Renal cortical epithelial cell (primary cell): ENCODE measurements at places on chromosomes 6 and 20.

DNA sequence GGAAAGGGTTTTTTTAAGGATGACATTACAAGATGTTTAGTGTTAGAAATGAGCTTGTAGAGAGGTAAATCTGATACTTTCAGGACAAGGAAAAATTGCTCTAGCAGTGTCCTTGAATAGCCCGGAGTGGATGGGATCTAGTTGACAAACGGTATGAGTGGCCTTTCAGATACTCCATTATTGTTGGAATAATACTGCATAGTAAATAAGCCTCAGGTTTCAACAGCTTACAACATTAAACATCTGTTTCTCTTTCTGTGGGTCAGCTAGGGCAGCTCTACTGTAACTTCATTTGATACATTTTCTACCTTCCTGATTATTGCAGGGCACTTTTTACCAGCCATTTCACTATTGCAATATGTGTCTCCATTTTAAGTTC lies 118.0 kb downstream of the B3GAT2 start:
- no peak for DNase-seq

GRCh38 chr6:166910601-166911000 lies 45.7 kb downstream of the RNASET2 start:
- DNase-seq, result no peak

- DNase-seq, result no peak
Observed at GRCh38 chr20:24102290-24102689, 113.7 kb upstream of the GGTLC1 start.

DNA sequence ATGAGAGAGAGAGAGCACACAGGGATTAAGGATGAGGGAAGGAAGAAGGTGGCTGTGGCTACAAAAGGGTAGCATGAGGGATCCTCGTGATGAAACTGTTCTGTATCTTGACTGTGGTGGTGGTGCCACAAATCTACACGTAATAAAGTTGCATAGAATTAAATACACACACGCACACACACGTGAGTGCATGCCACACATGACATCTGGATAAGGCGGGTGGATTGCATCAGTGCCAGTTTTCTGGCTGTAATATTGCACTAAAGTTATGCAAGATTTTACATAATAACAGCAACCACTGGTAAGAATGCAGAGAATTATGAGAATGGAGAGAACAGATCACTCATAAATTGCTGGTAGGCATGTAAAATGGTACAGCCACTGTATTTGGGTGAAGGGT lies 16.9 kb upstream of the STK35 start:
- no peak for DNase-seq

GRCh38 chr6:5989141-5989723 lies 17.5 kb downstream of the NRN1 start:
- DNase-seq, result no peak

DNA sequence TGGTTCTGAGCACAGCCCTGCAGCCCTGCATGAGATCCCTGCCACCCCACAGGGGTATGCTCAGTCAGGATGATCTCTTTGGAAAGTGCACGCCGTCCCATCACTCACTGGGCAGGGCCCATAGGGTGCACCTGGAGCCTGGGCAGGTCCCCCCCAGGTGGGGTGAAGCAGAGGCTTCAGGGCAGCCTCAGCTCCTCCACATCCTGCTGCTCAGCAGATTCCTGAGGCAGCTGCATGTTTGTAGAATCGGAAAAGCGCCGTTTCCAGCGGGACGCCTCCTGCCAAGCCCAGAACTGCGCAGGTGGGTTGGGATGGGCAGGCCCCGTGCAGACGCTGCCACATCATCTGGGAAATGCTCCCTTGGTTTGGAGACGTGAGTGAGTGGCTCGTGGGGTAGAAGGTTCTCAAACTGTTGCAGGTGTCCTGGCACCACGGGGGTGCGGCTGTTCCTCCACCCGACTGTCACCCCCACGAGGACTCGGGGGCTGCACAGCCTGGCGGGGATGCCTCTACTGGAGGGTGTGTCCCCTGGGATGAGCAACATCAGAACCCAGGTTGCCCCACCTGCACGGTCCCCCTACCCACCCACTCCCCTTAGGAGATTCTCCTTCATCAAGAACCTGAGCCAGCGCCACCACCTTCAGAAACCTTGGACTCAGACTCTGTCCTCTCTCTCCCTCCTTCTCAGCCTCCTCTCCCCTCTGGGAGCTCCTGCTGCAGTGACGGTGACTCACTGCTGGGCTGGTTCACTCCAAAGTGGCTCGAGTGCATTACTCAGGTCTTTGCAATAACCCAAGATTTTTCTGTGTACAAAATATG lies 334.1 kb downstream of the TAF4 start:
- peak; percentile 29 for DNase-seq

DNA sequence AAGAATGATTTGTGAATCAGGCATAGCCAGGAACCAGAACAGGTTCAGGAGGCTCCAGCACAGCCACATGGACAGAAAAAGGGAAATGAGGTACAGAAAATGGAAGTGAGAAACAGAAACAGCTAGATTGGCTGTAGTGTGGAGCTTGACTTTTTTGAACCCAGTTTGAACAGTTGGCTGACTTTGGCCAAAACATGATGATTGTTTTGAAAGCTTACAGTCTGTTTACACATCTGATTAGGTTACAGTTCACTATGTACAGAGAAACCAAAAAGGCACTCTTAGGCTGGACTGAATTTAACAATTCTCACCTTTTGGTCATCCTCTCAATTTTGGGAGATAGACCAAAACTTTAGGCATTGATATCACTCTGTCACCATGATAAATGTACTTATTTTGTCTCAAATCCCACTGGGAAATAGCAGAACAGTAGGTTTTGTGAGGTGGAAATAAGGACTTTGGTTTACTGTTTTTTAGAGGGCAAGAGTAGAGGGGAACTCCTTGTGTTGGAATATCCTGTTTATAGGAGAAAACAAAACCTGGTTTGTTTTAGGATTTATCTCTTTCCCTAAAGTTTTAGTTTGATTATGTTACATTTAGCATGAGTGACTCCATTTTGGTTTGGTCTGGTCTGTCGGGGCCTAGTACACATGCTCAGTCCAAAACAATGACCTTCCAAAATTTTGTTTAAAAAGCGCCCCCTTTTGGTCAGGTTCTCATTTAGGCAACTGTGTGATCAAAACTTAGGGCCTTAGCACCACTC lies 123.1 kb downstream of the OLIG3 start:
- no peak for DNase-seq

DNA sequence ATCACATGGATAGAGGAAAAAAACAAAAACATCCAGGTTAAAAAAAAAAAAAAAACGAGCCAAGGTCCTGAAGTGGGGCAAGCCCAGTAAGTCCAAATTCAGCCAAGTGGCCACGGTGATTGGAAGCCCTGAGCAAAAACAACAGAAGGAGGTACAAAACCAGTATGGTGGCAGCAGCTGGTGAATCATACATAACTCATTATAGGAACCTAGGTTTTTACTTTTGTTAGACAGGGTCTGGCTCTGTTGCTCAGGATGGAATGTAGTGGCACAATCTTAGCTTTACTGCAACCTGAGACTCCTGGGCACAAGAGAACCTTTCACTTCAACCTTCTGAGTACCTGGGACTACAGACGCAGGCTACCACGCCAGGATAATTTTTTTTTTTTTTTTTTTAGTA lies 22.7 kb upstream of the MYB start:
- peak; percentile 13 for DNase-seq

GRCh38 chr6:111978532-111979149 lies 75.3 kb upstream of the CCN6 start:
- peak; percentile 35 for DNase-seq

- DNase-seq, result no peak
Observed at GRCh38 chr20:2993250-2993649, 50.2 kb upstream of the GNRH2 start.

GRCh38 chr20:19872001-19872400 lies 113.9 kb downstream of the RIN2 start:
- DNase-seq, result no peak
